ENCODE measurements at places on chromosomes 3 and 15.
A peak's percentile ranks its signal among the peaks of the same experiment; 100 is the strongest.

GRCh38 chr3:191961022-191961421 lies 500.1 kb downstream of the PYDC2 start:
- no peak for DNase-seq

DNA sequence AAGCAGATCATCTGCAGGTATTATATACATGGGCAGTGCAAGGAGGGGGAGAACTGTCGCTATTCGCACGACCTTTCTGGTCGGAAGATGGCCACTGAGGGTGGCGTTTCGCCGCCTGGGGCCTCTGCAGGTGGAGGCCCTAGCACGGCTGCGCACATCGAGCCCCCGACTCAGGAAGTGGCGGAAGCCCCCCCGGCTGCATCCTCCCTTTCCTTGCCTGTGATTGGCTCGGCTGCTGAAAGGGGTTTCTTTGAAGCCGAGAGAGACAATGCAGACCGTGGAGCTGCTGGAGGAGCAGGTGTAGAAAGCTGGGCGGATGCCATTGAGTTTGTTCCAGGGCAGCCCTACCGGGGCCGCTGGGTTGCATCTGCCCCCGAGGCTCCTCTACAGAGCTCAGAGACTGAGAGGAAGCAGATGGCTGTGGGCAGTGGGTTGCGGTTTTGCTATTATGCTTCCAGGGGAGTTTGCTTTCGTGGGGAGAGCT lies 639 bp downstream of the MKRN3 start:
- DNase-seq: no peak

DNA sequence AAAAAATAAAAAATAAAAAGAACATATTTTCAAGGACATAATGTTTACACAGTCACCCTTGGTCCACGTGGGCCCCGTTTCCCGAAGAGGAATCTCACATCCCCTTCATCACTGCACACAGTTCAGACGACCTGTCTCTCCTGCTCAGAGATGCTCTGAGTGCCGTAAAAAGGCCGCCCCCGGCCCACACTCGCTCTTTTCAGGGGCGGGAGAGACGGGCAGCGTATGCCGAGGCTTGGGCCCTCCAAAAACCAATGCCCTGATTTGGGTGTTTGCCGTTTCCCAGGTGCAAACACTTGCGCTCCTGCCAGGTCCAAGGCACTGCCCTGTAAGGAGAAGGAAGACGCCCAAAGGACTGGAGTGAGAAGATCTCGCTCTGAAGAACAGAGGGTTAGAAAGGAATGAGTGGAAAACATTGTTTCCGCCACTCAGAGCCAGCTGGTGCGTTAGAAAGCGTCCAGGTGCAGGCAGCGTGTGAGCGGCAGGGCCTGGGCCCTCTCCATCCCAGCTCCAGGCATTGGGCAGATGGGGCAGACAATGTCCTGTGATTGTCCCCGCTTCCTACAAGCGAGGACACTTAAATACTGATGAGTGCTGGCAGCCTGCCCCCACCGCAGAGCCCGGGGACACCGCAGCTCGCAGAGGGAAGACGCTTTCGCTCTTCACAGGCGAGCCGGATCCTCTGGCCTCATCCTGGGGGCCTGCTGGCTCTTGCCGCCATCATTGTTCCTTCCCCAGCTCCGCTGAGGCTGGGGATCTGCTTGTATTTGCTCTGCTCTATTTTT lies 53.2 kb downstream of the NIPA2 start:
- no peak for DNase-seq

- peak; percentile 49 for DNase-seq
These were observed 23.9 kb downstream of the PLA2G4D start for GRCh38 chr15:42070279-42070975.

GRCh38 chr15:101276501-101277037 lies 716 bp downstream of the SELENOS start:
- DNase-seq: no peak

DNA sequence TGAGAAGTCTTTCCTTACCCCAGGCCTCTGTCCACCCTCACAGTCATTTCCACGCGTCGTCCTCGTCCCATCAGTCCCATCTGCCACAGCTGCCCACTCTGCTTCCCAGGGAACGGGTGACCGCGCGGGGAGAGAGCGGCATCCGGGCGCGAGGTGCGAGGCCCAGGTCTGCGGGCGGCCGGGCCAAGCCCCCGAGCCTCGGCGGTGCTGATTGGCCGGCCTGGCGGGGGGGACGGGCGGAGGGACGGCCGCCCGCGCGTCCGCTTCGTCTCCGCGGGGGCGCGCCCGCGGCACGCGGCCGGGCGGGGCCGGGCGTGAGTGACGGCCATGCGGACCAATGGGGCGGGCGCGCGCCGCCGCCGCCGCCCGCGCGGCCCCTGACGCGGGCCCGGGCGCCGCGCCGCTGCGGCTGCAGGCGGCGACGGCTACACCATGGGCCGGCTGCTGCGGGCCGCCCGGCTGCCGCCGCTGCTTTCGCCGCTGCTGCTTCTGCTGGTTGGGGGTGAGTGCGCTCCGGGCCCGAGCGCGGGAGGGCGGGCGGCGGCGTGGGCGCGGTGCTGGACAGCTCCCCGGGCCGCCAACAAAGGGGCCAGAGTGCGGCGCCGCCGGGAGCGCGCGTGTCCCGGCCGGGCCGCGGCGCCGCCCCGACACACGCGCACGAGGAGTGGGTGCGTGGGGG lies at the start of gene PODXL2:
PODXL2 (plus strand) TSS at position 398 of the 679 bp plus-strand sequence; CDS start at position 433, 35 bp downstream.
- DNase-seq: peak; percentile 80

GRCh38 chr3:77825001-77825827 lies 785.3 kb downstream of the ROBO2 start:
- peak; percentile 99 for DNase-seq

DNA sequence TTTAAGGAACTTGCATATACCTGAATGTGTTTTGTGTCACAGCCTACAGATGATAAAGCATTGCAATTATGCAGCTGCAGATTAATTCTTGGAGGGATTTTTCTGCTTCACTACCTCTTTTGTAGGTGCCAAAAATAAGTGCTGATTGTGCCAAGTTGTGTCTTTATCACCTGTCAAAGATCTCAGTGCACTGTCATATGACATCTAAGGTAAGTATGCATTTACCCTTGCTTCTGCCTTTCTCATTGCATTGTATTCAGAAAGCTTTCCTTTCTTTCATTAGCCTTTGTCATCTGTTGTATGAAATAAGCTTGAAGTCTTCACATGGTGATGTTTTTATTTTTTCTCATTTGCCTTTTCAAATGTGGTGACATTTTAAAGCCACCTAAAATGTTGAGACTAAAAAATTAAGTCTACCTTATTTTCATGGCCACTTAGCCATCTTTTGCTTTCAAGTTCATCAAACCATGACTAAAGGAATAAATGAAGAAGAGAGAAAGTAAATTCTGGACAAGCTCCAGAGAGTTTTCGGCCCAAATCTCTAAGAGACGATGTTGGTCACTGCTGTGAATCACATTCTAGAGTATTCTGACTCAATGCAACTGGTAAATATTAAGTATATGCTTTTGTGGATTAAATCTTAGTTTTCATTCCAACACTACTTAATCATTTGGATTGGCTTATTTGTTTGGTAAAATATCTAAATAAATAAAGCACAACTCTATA lies 381.8 kb upstream of the EPHA3 start:
- DNase-seq: no peak

GRCh38 chr3:188916934-188917401 lies 254.8 kb upstream of the TPRG1 start:
- DNase-seq: peak; percentile 34

GRCh38 chr3:68931406-68932149 lies 769 bp downstream of the TAFA4 start:
- no peak for DNase-seq

DNA sequence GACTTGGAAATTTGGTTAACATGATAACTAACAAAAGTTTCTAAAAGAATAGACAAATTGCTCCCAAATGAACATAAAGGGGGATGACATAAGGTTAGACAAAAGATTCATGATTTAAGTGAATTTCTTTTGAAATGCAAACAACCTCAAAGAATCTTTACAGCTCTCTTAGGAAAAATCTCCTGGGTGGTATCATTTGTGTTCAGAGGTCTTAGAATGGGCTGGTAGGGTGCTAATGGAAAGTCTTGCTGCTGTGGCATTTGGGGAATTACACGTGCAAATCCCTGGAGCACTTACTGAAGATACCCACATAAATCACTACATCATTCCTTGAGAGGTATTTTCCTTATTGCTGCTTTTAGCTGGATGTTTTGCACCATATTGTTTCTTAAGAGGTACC lies 14.4 kb upstream of the ROBO2 start:
- DNase-seq: no peak

DNA sequence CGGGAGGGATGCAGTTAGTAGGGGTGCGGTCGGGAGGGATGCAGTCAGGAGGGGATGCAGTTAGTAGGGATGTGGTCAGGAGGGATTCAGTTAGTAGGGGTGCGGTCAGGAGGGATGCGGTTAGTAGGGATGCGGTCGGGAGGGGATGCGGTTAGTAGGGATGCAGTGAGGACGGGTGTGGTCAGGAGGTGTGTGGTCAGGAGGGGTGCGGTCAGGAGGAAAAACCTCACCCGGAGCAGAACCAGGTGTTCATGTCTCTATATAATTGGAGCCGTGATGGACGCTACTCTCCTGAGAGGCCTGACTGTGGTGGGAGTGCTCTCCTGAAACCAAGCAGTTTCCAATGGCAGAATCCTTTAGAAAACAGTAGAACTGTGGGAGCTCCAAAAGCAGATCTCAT lies 95.8 kb downstream of the BDH1 start:
- no peak for DNase-seq

DNA sequence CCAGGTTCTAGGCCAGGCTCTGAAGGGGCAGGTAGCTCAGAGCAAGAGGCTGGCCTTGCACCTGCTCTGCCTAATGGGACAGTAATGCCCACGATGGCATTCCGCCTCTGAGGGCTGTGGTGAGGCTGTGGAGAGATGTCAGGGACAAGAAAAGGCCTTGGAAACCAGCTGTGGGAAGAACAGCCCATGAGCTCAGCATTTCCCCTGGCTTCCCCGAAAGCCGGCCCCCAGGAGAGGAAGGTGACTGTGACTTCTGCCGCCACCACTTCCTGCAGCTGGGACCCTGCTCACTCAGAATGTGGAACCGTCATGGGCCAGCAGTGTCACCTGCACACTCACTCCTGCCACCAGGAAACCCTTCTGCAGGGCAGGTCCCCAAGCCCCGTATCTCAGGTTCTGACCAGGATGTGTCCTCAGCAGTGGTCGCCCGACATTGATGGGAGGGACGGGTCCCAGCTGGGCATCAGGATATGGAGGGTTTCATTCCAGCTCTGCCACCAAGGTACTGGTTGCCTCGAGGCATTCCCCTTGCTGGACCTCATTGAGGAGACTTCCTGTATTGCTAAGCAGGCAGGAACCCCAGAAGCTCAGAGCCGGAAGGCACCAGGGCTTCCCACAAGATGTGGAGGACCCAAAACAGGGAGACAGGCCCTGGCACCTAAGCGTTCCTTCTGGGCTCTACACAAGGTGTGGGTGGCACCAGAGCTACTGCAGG lies 30.7 kb downstream of the SEMA7A start:
- DNase-seq: no peak

GRCh38 chr3:39378088-39378487 lies 5.1 kb upstream of the SLC25A38 start:
- DNase-seq: peak; percentile 80

GRCh38 chr3:110456438-110457138 lies 615.0 kb upstream of the NECTIN3 start:
- no peak for DNase-seq

- no peak for DNase-seq
These were observed 617 bp upstream of the HPS3 start for GRCh38 chr3:149128821-149129220.

- no peak for DNase-seq
These were observed 15.8 kb upstream of the SEC11A start for GRCh38 chr15:84731774-84732173.

DNA sequence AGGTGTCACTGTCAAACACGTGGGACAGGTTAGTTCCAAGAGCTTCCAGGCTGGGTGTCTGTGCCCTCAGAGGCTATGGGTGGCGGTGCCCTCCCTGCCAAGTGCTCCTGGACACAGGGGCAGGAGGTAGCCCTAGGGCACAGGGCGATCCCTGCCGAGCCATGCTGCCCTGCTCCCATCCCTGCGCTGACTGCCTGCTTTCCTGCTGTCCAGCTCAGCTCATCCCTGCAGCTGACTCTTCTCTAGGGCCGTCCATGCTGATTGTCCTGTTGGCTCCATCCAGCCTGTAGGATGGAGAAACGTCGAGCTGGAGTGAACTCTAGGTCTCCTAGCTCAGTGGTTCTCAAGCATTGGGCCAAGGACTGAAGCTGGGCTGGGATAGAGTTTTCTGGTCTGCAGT lies 3.7 kb downstream of the PDIA5 start:
- peak; percentile 52 for DNase-seq

- DNase-seq: no peak
These were observed 1.2 kb downstream of the IFT122 start for GRCh38 chr3:129441215-129441614.

DNA sequence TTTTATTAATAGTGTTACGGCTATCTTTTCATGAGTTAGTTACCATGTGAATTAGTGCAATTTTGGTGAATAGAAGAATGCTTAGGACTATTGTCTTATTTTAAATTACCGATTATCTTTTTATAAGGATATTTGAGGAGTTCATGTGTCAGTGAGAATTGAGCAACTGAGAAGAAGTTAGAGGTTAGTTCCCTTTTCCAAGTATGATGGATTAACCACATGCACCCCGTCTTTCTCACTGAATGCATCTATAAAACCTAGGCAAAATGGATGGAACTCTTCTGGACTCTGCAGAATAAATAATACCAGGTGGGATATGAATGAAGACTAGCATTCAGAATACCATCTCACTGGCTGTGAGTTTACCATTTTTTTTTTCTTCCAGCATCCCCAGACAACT lies 74.3 kb downstream of the TCF12 start:
- DNase-seq: no peak

GRCh38 chr3:46960081-46960701 lies 16.4 kb downstream of the CCDC12 start:
- peak; percentile 88 for DNase-seq

DNA sequence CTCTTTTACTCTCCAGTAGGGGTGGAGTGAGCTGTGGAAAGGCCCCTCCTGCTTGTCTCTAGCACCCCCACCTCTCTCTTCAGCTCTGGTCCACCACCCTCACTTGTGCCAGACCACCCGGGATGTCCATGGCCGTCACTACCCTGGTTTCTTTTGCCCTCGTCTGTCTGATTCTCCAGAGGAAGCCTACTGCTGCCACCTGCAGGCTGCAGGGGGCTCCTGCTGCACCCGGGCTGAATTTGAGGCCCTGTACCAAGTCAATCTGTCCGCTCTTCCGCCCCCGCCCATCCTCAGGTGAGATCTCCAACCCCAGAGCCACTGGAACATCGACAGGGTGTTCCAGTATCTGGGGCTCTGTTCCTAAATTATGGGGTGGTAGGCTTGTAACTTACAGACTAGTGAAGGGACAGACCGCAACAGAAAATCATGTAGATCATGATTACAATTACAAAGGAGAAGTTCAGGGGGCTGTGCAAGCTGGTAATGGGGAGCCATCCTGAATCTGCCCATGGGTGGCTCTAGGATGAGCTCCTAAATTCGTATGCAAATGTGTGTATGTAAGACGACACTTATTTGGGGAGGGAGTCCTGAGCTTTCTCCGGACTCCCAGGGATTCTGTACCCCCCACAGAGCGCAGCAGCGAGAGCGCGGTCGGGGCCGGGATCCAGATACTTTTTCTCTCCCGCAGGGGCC lies 683 bp upstream of the UNC45A start:
- peak; percentile 95 for DNase-seq

- no peak for DNase-seq
These were observed 192.4 kb upstream of the STRIT1 start for GRCh38 chr3:155485897-155486296.
